ENCODE measurements at places on chromosomes 13 and 19. TPM values are rescaled to one million over a fixed set of nuclear protein-coding genes. Genes with fewer than 3 reads are reported as not detected.

DNA sequence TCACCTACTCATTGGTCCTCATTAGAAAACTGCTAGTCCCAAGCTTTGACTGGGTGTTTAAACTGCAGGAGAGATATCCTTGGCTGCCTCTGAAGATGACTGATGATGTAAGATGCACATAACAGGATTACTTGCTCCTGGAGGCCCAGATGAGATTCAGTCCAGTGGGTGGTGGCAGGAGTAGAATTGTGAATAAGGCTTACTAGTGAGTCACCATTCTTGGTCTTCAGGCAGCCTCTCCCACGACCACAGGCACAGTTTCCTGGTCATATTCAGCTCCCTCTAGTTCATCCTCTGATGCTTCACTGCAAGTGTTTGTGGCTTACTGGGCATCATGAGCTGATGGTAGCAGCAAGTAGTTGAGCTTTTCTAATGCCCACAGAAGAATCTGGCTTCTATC lies 12.1 kb downstream of the SERTM1 start:
- DNase-seq = no peak

DNA sequence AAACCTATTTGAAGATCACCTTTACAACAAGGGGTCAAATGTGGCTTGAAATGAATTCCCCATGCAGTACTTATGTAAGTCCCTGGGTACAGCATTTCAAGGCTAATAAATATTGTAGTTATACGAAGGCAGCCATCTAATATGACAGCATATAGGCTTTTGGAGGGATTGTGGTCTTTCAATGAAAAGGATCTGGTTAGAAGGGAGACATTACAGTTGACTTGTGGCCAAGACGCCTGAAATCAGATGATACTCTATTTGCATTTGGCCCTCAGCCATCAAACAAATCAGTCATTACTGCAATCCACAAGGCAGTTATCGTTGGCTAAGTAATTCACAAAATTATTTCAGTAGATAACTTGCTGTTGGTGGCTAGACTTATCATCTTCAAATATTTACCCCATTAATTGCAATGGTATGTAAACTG lies 242.7 kb downstream of the DCLK1 start:
- DNase-seq = no peak

DNA sequence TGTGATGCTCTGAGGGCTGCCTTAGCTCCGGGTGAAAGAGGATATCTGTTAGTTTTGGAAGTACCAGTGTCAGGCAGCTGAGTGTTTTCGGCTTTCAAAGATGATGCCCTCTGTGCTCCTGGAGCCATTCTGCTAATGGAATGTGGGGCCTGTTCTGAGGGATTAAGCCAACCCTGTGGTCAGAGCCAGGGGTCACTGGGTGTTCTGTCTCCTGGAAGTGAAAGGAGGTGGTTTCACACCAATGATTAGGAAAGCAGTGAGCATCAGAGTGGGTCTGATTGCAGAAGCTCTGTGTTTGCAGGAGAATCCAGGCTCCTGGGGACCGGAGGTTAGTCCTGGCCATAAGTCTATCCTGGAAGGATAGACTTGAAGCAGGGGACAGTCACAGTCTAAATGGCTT lies 94.6 kb downstream of the UQCRFS1 start:
- no peak for DNase-seq

GRCh38 chr13:93889430-93889951 lies 590.0 kb downstream of the DCT start:
- no peak for DNase-seq

- no peak for DNase-seq
Observed at GRCh38 chr13:110238818-110239195, 68.2 kb downstream of the COL4A1 start.

The TARM1 gene
- polyA plus RNA-seq = not detected

The TMEM238 gene
- polyA plus RNA-seq = 1.3 TPM

The UQCRFS1 gene
- polyA plus RNA-seq = 36.4 TPM

Measured in renal cortex interstitium (tissue), 15 donors.